Left lung (tissue), 14 donors: ENCODE measurements at places on chromosomes 6 and 20. TPM values are rescaled to one million over a fixed set of nuclear protein-coding genes. Genes with fewer than 3 reads are reported as not detected.

TP53TG5 gene
- total RNA-seq: not detected

PCMTD2 gene
- total RNA-seq: 32.6 TPM

CDH4 gene
- 0.24 TPM for total RNA-seq

PET117 gene
- total RNA-seq: 14.1 TPM

IL17A gene
- not detected for total RNA-seq

SLC32A1 gene
- not detected for total RNA-seq

APOM gene
- total RNA-seq: 1.5 TPM

SLC12A5 gene
- 1.5 TPM for total RNA-seq

TPX2 gene
- total RNA-seq: 5.1 TPM

SPATA25 gene
- total RNA-seq: 0.89 TPM

MCHR2 gene
- not detected for total RNA-seq

TFAP2D gene
- total RNA-seq: not detected

MOCS1 gene
- 22.1 TPM for total RNA-seq

SLC17A1 gene
- total RNA-seq: not detected
